ENCODE measurements at places on chromosomes 12 and 14. TPM values are rescaled to one million over a fixed set of nuclear protein-coding genes. Genes with fewer than 3 reads are reported as not detected.

BCAT1 gene
- total RNA-seq: 244 TPM

GRCh38 chr14:35632271-35632670, 98.3 kb downstream of the INSM2 start:
- no peak for DNase-seq

GRCh38 chr12:68292151-68292943, 38.9 kb upstream of the IL22 start:
- no peak for DNase-seq

CCDC184 gene
- 0.11 TPM for total RNA-seq

SMIM41 gene
- not detected for total RNA-seq

GRCh38 chr12:113870035-113870434, 96.1 kb downstream of the RBM19 start:
- DNase-seq: no peak

Data from H9 (cell line).